Ascending aorta (tissue), 2 donors: ENCODE measurements at places on chromosomes 7 and 10. TPM values are rescaled to one million over a fixed set of nuclear protein-coding genes. Genes with fewer than 3 reads are reported as not detected.

GRCh38 chr7:66380272-66380888 is 175.2 kb downstream of the TPST1 start:
- no peak overlapping the region for H3K27ac ChIP-seq
- no peak overlapping the region for H3K4me3 ChIP-seq
- no peak for DNase-seq
- no peaks in the 10 kb centered on the region for H3K4me1 ChIP-seq
- no peaks in the 10 kb centered on the region for H3K27me3 ChIP-seq

- H3K27me3 ChIP-seq, result no peaks in the 10 kb centered on the region
- H3K4me3 ChIP-seq, result peak overlapping the region; percentile 60
- peak; percentile 94 for DNase-seq
These were observed 35.8 kb downstream of the GPER1 start for GRCh38 chr7:1123715-1124114.

DNA sequence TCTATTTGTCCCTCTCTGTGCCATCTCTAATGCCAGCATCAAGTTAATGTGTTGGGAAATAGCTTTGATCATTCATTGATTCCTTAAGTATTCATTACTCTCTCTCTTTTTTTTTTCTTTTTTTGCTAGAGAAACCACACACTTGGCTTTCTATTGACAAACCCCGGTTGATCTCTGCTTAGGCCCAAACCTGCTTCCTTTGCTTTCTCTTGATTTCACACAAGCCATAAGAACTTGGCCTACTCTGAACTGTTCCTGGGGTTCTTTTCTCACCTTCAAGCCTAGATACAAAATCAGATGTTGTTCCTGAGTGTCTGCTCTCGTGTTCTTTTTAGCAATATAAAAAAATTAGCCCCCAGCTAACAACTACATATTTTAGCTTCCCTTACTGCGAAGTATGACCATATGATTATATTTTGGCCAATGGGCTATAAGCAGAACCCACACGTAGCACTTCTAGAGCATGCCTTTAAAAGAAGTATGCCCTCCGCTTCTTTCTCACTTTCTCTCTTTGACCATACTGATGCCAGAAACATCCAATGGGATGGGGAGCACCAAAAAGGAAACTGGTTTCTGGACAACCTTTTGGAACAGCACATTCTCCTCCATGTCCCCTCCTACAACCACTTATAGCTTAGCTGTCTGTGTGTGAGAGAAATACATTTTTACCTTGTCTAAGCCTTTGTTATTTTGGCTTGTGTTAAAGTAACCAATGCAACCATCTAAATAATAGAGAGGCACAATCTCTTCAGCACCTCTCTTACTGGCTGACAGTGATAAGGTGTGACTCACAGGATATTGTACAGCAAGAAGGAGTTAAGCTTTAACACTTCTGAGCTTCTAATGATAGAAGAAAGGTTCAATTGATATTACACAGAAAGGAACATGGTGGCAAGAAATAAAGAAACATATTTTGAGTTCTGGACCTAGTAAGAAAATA is 96.6 kb upstream of the LRRN3 start:
- no peak overlapping the region for H3K27ac ChIP-seq
- DNase-seq, result no peak
- H3K27me3 ChIP-seq, result no peaks in the 10 kb centered on the region
- no peak overlapping the region for H3K4me3 ChIP-seq
- H3K36me3 ChIP-seq, result no peaks in the 10 kb centered on the region
- no peaks in the 10 kb centered on the region for H3K4me1 ChIP-seq

- no peak for DNase-seq
- no peaks in the 10 kb centered on the region for H3K4me1 ChIP-seq
- H3K36me3 ChIP-seq, result no peaks in the 10 kb centered on the region
- H3K27me3 ChIP-seq, result no peaks in the 10 kb centered on the region
- no peak overlapping the region for H3K27ac ChIP-seq
- no peak overlapping the region for H3K4me3 ChIP-seq
These were observed 153.0 kb upstream of the FGFR2 start for GRCh38 chr10:121751191-121751760.

DNA sequence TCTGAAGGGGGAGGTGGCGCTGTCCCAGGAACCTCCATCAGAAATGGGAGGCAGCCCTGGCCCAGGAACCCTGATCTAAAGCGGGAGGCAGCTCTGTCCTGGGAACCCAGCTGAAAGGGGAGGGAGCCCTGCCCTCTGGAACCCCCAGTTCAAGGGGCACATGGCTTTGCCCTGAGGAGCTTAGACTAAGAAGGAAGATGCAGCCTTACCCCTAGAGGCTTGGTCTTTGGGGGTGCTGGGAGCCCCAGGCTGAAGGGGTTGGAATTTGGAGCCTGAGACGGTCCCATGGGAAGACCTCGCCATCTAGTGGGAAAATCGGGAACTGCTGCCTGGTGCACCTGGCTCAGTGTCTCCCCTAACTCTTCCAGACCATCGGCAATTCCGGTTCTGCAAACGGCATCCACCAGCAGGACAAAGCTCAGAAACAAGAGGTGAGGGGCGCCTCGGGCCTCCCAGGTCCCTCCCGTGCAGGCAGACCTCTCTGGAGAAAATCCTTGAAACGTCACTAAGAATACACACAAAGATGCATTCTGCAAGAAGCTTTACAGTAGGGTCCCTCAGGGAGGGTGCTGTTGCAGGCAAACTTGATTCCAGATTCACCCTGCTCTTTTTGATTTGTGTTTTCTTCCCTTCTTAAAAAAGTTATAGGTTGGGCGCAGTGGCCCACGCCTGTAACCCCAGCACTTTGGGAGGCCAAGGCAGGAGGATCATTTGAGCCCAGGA is 52.4 kb upstream of the GTF2IRD1 start:
- peak; percentile 82 for DNase-seq

DNA sequence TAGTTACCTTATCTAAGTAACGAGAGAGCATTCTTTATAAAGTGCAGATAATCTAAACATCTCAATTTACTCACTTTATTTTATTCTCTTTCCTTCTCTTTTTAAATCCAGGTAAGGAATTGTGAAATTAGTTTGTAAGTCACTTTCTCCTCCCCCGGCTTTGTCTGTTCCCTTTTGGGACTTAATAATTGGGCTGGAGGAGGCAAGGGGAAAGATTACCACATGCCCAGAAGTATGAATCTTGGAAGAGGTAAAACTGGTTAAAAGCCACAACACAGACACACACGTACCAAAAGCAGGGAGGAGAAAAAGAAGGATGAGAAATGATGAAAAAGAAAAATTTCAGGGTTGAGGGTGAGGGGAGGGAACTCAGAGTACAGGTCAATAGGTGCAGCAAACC is 63.3 kb upstream of the LRRC17 start:
- no peaks in the 10 kb centered on the region for H3K27me3 ChIP-seq
- no peaks in the 10 kb centered on the region for H3K36me3 ChIP-seq
- DNase-seq, result no peak
- no peak overlapping the region for H3K27ac ChIP-seq

DNA sequence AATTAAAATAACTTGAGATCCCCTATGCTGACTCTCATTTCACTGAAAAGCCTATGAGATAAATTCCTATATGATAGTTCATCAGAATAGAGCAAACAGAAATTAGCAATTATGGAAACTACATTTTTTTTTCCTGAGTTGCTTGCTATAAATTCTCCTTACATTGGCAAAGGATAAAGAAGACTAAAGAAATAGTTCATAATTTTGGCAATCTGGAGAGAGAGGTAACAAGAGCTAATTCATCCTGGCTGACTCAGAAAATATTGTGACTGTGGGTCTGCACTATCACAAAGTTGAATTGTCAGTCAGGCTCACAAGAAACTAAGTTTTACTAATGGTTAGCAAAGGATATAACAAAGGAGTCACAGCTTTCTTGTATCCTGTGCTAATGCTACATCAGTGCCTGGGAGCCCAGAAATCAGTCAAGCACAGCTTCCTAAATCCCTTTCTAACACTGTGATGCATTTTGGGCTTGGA is 483.0 kb downstream of the MAGI2 start:
- no peak overlapping the region for H3K27ac ChIP-seq
- no peaks in the 10 kb centered on the region for H3K4me1 ChIP-seq
- H3K4me3 ChIP-seq, result no peak overlapping the region
- H3K36me3 ChIP-seq, result no peaks in the 10 kb centered on the region

DNA sequence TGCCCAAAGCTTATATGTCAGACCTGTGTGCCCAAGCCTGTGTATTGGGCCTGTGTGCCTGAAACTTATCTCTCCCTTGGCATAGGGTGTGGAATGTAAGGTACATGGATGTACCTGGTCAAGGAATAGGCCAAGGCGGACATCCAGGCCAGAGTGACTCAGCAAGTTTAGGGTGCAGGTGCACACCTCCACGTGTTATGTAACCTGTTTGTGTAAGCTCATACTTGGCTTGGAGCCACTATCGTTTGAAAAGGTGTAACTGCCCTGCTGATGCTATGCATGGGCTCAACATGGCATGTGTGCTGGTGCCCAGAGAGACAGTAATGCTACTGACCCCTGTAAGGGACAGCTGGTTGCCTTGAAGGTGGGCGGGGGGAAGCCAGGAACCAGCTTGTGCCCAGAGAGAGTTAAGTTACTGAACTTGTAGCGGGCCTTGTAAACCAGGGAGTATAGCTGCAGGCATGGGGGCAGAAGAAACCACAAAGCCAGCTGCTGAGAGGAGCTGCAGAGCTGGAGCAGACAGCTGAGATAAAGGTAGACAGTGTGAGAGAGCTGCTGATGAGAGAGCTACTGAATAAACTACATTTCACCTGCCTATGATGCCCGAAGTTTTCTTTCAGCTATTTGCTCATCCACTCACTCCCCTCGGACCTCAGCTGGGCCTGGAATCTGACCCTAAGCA is 656.4 kb upstream of the ZWINT start:
- DNase-seq, result no peak
- no peak overlapping the region for H3K27ac ChIP-seq
- no peaks in the 10 kb centered on the region for H3K4me1 ChIP-seq
- no peak overlapping the region for H3K4me3 ChIP-seq
- H3K27me3 ChIP-seq, result no peaks in the 10 kb centered on the region
- H3K36me3 ChIP-seq, result no peaks in the 10 kb centered on the region

GRCh38 chr10:114181971-114182370 is 2.8 kb downstream of the TDRD1 start:
- no peak overlapping the region for H3K4me3 ChIP-seq
- H3K27me3 ChIP-seq, result no peaks in the 10 kb centered on the region
- DNase-seq, result no peak
- H3K27ac ChIP-seq, result no peak overlapping the region
- no peaks in the 10 kb centered on the region for H3K4me1 ChIP-seq
- no peaks in the 10 kb centered on the region for H3K36me3 ChIP-seq

DNA sequence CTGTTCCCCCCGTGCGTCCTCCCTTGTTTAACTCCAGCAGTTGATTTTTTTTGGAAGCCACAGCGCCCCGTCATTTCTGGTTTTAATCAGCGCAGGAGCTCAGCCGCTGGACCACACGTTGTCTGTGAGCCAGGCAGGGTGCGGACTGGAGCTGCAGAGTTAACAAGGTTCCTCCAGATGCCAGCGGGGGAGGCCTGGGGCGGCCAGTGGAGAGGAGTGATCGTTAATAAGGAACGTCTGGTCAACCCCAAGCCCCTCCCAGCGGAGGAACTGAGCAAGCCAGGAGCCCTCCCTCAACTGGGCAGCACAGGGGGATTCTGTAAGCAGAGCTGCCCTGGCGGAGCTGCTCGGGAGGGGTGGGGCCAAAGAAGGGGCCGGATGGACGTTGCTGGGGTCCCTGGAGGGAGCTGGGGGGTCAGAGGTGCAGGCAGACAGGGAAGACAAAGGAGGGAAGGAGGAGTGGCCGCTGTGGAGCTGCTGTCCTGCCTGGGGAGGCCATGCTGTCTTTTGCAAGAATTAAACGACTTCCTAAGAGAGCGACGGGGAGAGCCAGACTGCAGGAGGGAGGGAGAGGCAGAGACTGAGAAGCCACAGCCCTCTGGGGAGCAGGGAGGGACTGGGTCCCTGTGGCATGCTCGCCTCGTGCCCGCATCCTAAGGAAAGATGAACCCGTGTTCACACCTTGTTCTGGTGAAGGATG is 537.1 kb upstream of the FOXK1 start:
- H3K27me3 ChIP-seq, result no peaks in the 10 kb centered on the region
- H3K36me3 ChIP-seq, result peaks cover 10% of the 10 kb centered on the region
- no peak overlapping the region for H3K27ac ChIP-seq
- peaks cover 2% of the 10 kb centered on the region for H3K4me1 ChIP-seq
- H3K4me3 ChIP-seq, result no peak overlapping the region

DNA sequence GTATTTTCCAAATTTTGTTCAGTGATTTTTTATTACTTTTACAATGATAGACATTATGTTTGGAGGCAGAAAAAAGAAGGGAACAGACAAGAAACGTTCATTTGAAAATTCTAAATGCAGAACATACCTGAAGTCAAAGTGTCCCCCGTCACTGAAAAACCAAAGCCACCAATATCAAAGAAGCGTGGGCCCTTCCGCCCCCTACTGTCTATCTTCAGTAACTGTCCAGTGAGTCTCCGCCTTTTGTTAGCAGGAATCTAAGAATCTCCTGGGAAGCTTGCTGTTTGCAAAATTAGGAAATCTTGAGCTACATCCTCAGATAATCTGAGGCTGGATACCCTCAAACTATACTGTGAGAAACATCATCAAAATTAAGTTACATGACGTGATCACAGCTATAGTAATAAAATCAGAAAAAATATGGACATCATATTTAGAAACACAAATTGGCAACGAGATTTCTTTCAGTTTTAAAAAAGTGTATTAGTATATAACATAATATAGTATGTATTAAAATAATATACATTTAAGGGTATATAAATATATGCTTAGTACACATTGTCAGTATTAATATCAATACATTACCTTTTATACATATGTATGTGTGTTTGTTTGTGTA is 169.3 kb upstream of the AKR1E2 start:
- no peaks in the 10 kb centered on the region for H3K27me3 ChIP-seq
- no peaks in the 10 kb centered on the region for H3K36me3 ChIP-seq
- H3K4me3 ChIP-seq, result no peak overlapping the region
- no peak for DNase-seq
- no peak overlapping the region for H3K27ac ChIP-seq

- no peaks in the 10 kb centered on the region for H3K27me3 ChIP-seq
- H3K4me1 ChIP-seq, result peaks cover 10% of the 10 kb centered on the region
- no peak overlapping the region for H3K27ac ChIP-seq
- no peak overlapping the region for H3K4me3 ChIP-seq
These were observed 286.2 kb downstream of the RPS24 start for GRCh38 chr10:78319841-78320240.

- H3K27ac ChIP-seq, result no peak overlapping the region
- H3K4me1 ChIP-seq, result no peaks in the 10 kb centered on the region
- no peak for DNase-seq
- H3K36me3 ChIP-seq, result no peaks in the 10 kb centered on the region
- no peaks in the 10 kb centered on the region for H3K27me3 ChIP-seq
- H3K4me3 ChIP-seq, result no peak overlapping the region
These were observed 344.9 kb upstream of the CHRM2 start for GRCh38 chr7:136523571-136523970.

DNA sequence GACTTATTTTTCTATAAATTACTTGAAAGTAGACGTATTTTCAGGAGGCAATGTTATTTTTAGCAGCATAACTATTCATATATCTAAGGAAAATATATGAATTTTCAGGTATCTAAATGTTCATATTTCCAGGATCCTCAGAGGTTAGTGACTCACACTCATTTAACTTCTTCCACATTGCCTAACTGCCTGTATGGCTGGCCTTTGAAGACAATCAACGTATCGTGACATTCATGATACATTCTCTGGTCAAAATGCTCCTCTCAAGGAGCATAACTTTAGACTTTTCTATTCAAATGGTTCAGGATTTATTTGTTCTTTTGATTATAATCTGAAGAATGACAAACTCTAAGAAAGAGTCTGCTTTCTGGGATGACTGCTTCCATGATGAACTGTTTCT is 89.3 kb downstream of the SEMA3C start:
- H3K36me3 ChIP-seq, result no peaks in the 10 kb centered on the region
- H3K27me3 ChIP-seq, result no peaks in the 10 kb centered on the region
- no peak for DNase-seq
- no peaks in the 10 kb centered on the region for H3K4me1 ChIP-seq
- H3K4me3 ChIP-seq, result no peak overlapping the region
- H3K27ac ChIP-seq, result no peak overlapping the region

The SLC18A3 gene
- not detected for total RNA-seq

The ADRB1 gene
- total RNA-seq, result not detected

The ELOVL3 gene
- total RNA-seq, result not detected

The PTF1A gene
- not detected for total RNA-seq

The POLR2J3 gene
- 1.5 TPM for total RNA-seq
